Motor neuron (in vitro differentiated cells): ENCODE measurements at places on chromosomes 7 and 10. TPM values are rescaled to one million over a fixed set of nuclear protein-coding genes. Genes with fewer than 3 reads are reported as not detected.

Gene NUTM2D
- total RNA-seq: 10.7 and 11.9 TPM in 2 replicates

Gene CNPY1
- not detected in 2 replicates for total RNA-seq

Gene VPS37D
- total RNA-seq: 1.7 and 2.9 TPM in 2 replicates

Gene OPN4
- 0.24 TPM in 1 of 2 replicates, not detected in the other for total RNA-seq

Gene ATP5MK
- total RNA-seq: 700 and 771 TPM in 2 replicates

GRCh38 chr10:71342573-71343391, 23.7 kb downstream of the SLC29A3 start:
- peak; percentile 70 for ATAC-seq

- no peak for ATAC-seq
Measured at GRCh38 chr7:100174582-100174981, 2.6 kb downstream of the GPC2 start.

- ATAC-seq: no peak
Measured at GRCh38 chr10:112071596-112072133, 111.9 kb downstream of the GPAM start.

- no peak for ATAC-seq
Measured at GRCh38 chr10:27188897-27189296, 33.7 kb downstream of the MASTL start.

- ATAC-seq: no peak
Measured at GRCh38 chr10:35150308-35150707, 23.7 kb downstream of the CREM start.
